Activated T-cell treated with anti-CD3 and anti-CD28 coated beads for 4 hours (primary cell): ENCODE measurements at places on chromosomes 3 and 15.

DNA sequence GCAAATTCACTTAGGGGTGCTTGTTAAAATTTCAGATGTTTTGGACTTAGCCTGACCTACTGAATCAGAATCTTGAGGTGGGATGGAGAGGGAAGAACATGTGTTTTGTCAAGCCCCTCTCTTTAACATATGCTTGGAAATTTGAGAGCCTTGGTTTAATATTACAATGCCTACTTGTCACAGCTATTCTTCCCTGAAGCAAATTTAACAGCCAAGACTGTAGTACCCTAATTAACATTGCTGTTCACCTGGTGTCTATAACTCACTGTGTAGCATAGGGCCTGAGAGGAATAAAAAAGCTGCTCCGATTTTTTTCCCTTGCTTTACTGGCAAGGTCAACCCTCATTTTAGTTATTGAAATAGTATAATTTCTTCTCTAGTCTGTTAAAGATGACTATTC lies 880.1 kb downstream of the CADM2 start:
- no peak for DNase-seq

- DNase-seq: no peak
Measured at GRCh38 chr3:139264375-139264774, 79.4 kb upstream of the MRPS22 start.

GRCh38 chr15:90667073-90667754 lies 49.9 kb upstream of the BLM start:
- no peak for DNase-seq

- DNase-seq: no peak
Measured at GRCh38 chr15:32987067-32987466, 207.4 kb downstream of the FMN1 start.

GRCh38 chr15:76575679-76576078 lies 239.1 kb downstream of the ISL2 start:
- no peak for DNase-seq
